ENCODE measurements at places on chromosomes 13 and 19.

DNA sequence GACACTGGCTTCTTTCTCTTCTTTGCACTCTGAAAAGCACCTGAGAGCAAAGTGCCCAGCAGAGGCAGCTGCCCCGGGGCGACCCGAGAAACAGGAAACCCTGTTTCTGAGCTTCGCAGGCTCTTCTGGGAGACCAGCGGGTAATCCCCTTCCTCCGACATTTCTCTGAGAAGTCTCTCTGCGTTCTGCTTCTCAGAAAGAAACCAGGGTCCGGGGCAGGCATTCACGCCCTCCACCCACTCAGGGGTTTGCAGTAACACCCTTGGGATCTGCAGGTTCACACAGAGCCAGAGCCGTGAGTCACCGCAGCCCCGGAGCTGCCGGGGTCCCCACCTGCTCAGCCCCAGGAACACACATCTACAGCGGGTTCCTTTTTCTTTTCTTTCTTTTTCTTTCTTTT lies 86.0 kb downstream of the GADD45B start:
- peak; percentile 70 for DNase-seq

- DNase-seq: no peak
Measured at GRCh38 chr13:75181906-75182305, 300.1 kb downstream of the TBC1D4 start.

DNA sequence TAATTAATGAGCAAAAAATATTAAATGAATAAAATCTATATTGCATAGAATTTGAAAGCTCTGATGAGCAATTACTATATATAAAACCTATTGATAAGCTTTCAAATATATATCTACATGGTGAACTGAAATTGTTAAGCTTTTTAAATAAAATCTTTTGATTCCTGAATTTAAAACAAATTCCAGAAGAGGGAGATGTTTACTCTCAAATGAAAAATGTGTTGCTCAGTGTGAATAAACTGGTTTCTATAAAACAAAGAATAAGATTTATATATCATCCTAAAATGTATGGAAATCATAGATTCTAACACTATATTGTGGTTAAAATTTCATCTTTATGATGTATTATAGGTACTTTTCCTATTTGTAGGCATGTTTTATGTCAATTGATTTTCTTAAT lies 171.5 kb upstream of the SLITRK6 start:
- no peak for DNase-seq

DNA sequence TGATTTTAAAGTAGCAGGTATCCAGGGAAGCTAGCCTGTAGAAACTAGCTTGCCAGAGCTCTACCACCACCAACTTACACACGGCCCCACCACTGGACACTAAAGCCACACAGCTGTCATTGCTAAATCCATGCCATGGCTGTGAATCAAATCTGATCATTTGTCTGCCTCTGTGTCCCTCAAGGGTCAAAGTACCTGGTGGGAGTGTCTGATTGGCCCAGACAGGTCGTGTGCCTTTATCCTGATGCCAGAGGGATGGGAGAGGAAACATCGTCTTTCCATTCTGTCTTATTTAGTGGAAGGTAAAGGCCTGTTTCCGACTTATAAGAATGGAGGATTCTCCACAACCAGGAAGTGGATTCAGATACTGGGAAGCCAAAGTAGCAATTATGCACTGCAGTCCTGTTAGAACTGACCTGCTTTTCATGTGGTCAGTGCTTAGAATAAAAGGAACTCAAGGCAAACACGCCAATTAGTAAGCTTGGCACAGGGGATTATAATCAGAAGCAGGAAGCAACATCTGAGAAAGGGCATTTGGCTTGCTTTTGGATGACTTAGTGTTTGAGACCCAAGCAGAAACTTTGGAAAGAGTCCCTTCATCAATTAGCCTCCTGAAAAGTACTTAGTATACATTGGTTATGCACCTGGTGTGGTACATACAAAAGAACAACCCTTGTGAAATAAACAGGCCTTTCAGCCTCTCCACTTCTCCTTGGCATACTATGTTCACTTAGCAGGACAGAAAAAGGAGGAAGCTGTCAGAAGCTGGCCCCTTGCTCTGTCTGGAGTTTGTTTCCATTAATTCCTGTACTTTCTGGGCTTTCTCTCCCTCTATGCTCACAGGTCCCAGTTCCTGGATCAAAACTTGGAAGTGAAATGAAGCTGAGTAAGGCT lies 192.4 kb downstream of the NUFIP1 start:
- no peak for DNase-seq

GRCh38 chr19:29477831-29478577 lies 47.8 kb upstream of the VSTM2B start:
- DNase-seq: no peak

DNA sequence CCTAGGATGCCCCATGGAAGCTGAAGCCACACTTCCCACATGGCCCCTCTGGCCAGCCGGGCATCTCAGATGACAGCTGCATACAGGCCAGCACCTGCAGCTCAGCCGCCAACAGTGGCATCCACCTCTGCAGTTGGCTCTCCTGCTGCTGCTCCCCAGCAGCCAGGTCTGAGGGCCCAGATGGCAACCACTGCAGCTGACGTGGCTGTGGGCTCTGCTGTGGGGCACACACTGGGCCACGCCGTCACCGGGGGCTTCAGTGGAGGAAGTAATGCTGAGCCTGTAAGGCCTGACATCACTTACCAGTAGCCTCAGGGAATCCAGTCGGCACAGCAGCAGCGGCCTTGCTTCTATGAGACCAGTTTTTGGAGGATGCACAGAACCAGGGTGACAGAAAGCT lies 45.3 kb upstream of the LSM14A start:
- DNase-seq: no peak

DNA sequence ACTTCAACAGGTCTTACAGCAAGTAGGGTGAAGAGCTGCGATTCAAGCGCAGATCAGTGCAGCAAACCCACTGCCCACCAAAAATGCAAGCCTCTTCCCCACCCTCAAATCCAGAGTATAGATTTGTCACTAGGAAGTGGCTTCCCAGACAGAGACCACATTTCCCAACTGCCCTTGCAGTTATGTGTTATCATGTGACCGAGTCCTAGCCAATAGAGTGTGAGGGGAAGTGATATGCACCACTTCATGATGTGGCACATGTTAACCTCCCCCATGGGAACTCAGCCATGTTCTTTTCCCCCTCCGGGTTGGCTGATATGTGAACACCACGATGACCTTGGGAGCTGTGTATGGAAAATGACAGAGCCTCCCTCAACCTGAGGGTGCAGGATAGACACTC lies 50.8 kb downstream of the MBD3L2B start:
- no peak for DNase-seq

GRCh38 chr13:26128676-26129075 lies 76.9 kb upstream of the SHISA2 start:
- no peak for DNase-seq

DNA sequence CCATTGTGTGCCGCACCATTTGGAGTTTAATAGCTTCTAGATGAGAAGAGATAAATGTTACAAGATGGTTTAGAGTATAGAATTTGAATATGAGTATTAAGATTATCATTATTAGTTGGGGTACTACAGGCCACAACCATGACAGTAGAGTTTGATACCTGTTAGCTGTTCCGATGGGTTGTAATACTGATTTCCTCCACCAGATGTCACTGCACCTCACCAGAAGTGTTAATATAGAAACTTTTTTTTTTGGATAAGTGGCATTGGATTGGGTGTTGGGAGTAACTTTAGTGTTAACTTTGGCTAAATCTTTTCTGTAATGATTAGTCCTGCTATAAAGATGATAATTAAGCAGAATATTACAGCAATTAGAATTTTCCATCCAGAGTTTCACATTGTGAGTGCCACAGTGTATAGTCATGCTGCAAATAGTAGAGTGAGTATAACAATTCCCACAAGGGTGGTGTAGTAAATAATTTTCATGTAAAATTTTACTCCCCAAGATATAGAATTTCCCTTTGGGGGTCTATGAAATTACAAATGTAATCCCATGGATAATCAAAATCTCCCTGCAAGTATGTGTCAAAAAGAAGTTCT lies 56.3 kb downstream of the PSG3 start:
- no peak for DNase-seq

- no peak for DNase-seq
Measured at GRCh38 chr19:45103156-45103507, 10.2 kb downstream of the PPP1R37 start.

GRCh38 chr13:90547272-90547790 lies 800.2 kb upstream of the MIR17HG start:
- DNase-seq: no peak

GRCh38 chr13:79227418-79227817 lies 178.6 kb downstream of the RBM26 start:
- no peak for DNase-seq

GRCh38 chr19:35736913-35737886 lies 5.1 kb downstream of the IGFLR1 start:
- DNase-seq: no peak

Data from activated B cell treated with CpG ODN at 0.5 μM for 24 hours (primary cell).